B cell (primary cell): ENCODE measurements at places on chromosomes 6 and 20.

DNA sequence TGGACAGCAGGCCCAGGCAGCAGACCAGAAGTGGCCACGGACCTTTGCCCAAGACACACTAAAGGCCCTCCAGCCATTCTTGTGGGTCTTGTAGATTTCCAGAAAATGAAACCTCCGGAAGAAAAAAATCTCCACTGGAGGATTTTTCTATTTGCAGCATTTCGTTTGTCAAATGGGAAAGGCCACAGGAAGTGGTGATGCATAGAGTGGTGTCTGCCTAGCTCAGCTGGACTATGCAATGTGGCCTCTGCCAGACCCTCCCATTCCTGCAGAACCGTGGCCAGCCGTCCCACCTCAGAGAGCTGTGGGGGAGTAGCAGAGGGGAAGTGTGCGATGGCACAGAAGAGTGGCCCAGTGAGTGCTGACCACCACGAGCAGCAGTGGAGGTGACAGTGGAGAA is 24.0 kb upstream of the INSM1 start:
- H3K4me3 ChIP-seq: no peak overlapping the region
- no peaks in the 10 kb centered on the region for H3K4me1 ChIP-seq
- H3K27me3 ChIP-seq: no peaks in the 10 kb centered on the region
- no peak overlapping the region for H3K27ac ChIP-seq

- peaks cover 34% of the 10 kb centered on the region for H3K4me1 ChIP-seq
- peak; percentile 58 for DNase-seq
- H3K27me3 ChIP-seq: no peaks in the 10 kb centered on the region
Observed at GRCh38 chr6:43269273-43270007, 26.2 kb downstream of the TTBK1 start.

- H3K4me1 ChIP-seq: no peaks in the 10 kb centered on the region
- no peak for DNase-seq
- no peak overlapping the region for H3K4me3 ChIP-seq
- H3K27ac ChIP-seq: no peak overlapping the region
- no peaks in the 10 kb centered on the region for H3K36me3 ChIP-seq
Observed at GRCh38 chr6:100780648-100781047, 100.5 kb downstream of the ASCC3 start.

DNA sequence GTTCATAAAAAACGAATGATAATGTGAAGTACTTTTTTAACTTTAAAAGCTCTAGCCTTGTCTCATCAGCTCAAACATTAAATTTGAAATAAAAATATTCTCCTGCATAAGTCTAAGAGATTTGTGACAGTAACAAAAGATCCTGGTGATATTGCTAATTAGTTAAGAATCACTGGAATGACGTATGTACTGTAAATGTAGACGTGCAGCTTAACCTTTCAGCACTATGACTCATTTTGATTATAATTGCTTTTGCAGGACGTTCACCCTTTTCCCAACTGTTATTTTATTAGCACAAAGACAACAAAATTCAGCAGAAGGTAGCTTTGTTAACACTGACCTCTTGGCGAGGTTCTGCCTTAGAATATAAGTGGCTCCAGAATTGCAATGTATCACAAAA is 68.6 kb downstream of the TENT5A start:
- no peak overlapping the region for H3K4me3 ChIP-seq
- H3K36me3 ChIP-seq: no peaks in the 10 kb centered on the region
- H3K27ac ChIP-seq: no peak overlapping the region

DNA sequence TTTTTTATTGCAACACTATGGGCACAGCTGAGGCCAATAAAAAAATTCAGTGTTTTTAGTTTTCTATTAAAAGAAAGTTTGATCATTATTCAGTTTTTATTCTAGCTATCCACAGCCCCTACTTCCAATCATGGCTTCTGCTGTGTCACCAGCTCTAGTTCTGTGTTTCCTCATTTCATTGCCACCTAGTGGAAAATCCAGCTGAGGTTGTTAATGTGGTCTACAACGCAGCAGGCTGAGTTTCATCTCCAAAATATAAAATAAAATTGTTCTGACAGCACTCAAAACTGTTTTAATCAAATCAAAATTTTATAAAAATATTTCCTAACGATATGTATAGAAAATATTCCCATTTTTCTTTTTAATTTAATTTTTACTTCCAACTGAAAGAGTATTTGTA is 13.6 kb downstream of the COL9A1 start:
- no peak overlapping the region for H3K4me3 ChIP-seq
- H3K36me3 ChIP-seq: no peaks in the 10 kb centered on the region
- H3K27ac ChIP-seq: no peak overlapping the region
- no peaks in the 10 kb centered on the region for H3K27me3 ChIP-seq
- no peaks in the 10 kb centered on the region for H3K4me1 ChIP-seq

DNA sequence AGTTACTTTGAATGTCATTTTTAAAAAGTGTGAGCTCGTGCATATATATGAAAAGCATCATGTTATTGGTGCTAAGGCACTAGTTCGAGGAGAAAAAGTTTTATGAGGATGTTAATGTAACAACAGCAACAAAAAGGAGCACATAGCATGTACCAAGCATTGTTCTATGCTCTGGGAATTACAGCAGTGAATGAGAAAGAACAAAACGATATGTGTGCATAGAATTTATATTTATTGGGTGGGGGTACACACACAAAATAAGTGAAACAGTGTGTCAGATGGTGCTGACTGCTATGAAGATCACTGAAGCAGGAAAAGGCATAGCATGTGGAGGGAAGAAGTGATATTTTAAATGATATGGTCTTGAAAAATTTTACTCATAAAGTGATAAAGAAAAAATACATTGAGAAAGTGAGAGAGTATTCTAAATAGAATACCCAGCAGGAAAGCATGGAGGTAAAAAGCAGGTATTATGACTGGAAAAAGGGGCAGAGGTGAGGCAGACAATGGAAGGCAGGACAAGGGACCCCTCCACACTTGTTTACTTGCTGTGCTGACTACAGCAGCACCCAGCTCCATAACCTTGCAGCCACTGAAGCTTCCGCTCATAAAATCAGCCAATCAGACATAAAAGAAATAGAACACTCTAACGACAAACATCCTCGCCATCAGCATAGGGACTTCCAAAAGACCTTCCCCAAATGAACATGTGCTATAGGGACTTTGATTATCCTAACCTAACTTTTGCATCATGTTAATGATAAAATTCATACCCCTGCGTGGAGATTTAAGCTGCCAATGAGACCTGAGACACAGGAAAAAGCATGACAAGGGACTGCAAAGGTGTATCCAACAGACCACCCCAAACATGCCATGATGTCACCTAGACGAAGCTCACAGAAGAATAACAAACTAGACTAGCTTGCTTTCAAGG is 119.9 kb downstream of the HFE start:
- H3K4me3 ChIP-seq: no peak overlapping the region
- H3K4me1 ChIP-seq: peaks cover 19% of the 10 kb centered on the region
- DNase-seq: no peak
- H3K36me3 ChIP-seq: no peaks in the 10 kb centered on the region
- peak overlapping the region; percentile 96 for H3K27ac ChIP-seq

DNA sequence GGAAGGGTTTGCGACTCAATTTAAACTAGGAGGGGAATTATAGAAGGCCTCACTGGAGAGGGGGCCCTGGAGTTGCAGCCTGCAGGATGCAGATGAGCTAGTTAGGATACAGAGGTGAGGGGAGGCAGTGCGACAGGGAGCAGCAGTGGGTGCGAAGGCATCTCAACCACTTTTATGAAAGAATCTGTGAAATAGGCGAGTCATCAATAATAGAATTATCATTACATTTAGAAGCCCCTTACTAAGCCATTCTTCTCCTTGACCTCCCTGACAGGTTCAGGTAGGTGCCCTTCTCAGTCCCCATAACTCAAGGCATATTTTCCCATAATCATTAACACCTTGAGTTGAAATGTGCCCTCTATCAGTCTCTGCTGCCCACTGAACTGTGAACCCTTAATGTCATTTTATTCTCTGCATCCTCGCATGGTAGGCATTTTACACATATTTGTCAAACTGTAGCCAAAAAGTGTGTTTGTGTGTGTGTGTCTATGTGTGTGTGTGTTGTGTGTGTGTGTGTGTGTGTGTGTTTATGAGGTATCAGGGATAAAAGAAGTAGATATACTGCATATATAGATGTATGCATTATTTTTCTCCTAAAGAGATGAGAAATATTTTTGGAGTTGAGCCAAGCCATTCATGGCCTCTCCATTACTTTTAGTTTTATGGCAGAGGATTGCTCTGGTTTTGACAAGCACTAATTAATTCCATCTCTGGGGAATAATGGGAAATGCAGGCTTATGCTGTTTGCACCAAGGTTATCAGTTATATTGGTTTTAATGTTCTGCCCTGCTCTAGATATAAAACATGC is 898.8 kb downstream of the KIF16B start:
- DNase-seq: no peak
- H3K4me1 ChIP-seq: no peaks in the 10 kb centered on the region
- H3K4me3 ChIP-seq: no peak overlapping the region
- peaks cover 3% of the 10 kb centered on the region for H3K27me3 ChIP-seq

- no peaks in the 10 kb centered on the region for H3K36me3 ChIP-seq
- H3K4me1 ChIP-seq: peaks cover 2% of the 10 kb centered on the region
- H3K4me3 ChIP-seq: no peak overlapping the region
- H3K27ac ChIP-seq: no peak overlapping the region
- DNase-seq: no peak
Observed at GRCh38 chr20:1499528-1500420, 8.6 kb upstream of the SIRPB2 start.

GRCh38 chr6:41560431-41561192 is 14.4 kb downstream of the FOXP4 start:
- H3K4me3 ChIP-seq: peak overlapping the region; percentile 53
- peaks cover 6% of the 10 kb centered on the region for H3K36me3 ChIP-seq
- H3K4me1 ChIP-seq: peaks cover 24% of the 10 kb centered on the region

GRCh38 chr20:7792150-7792869 is 147.9 kb downstream of the HAO1 start:
- no peaks in the 10 kb centered on the region for H3K27me3 ChIP-seq
- no peak overlapping the region for H3K4me3 ChIP-seq
- no peak for DNase-seq
- no peaks in the 10 kb centered on the region for H3K36me3 ChIP-seq

GRCh38 chr20:56322681-56323080 is 36.1 kb upstream of the FAM210B start:
- no peak overlapping the region for H3K4me3 ChIP-seq
- H3K27ac ChIP-seq: no peak overlapping the region
- H3K36me3 ChIP-seq: no peaks in the 10 kb centered on the region
- no peaks in the 10 kb centered on the region for H3K4me1 ChIP-seq
